ENCODE measurements at places on chromosomes 3 and 15.

GRCh38 chr3:869734-870133 is 223.1 kb upstream of the CNTN6 start:
- no peak for DNase-seq

DNA sequence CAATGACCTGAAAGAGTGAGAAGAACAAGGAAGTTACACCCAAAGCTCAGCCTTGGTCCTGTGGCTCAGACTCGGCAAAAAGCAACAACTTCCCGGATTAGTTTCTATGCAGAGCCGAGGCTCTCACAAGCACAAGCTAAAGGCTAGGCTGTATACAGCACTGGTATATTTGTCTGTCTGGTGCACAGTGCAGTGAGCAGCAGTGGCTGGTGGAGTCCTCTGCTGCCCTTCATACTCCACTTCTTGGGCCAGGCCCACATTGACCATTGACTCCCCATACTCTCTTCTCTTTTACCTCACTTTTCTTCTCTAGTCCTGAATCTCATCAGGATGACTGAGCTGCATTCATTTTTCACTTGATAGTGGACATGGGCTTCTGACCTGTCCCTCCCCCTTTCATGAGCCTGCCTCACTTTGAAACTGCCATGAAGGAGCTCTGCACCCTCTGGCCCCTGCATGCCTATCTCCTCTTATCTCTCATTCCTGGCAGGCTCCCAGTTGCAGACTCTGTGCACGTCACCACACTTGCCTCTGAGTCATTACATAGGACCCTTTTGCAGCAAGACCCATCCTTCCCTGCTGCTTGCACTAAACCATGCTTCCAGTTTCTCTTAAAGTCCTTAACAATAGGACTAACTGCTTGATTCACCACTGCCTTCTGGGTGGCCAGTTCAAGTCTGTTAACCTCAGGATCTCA is 379.3 kb downstream of the NTRK3 start:
- DNase-seq, result no peak

DNA sequence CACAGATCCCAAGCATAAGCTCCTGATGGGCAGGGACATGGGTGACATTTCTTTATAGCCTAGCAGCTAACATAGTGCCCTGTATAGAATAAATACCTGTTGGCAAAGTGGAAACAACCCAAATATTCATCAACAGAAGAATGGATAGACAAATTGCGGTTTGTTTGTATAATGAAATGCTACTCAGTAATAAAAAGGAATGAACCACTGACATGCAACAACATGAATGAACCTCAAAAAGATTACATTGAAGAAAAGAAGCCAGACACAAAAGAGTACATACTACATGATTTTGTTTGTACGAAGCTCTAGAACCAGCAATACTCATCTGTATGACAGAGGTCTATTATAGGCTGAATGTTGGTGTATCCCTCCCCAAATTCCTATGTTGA is 33.6 kb upstream of the GALNT15 start:
- DNase-seq, result no peak

- no peak for DNase-seq
Measured at GRCh38 chr15:92100301-92100700, 246.8 kb downstream of the SLCO3A1 start.

GRCh38 chr3:185988080-185988815 is 50.4 kb upstream of the TRA2B start:
- DNase-seq, result no peak

DNA sequence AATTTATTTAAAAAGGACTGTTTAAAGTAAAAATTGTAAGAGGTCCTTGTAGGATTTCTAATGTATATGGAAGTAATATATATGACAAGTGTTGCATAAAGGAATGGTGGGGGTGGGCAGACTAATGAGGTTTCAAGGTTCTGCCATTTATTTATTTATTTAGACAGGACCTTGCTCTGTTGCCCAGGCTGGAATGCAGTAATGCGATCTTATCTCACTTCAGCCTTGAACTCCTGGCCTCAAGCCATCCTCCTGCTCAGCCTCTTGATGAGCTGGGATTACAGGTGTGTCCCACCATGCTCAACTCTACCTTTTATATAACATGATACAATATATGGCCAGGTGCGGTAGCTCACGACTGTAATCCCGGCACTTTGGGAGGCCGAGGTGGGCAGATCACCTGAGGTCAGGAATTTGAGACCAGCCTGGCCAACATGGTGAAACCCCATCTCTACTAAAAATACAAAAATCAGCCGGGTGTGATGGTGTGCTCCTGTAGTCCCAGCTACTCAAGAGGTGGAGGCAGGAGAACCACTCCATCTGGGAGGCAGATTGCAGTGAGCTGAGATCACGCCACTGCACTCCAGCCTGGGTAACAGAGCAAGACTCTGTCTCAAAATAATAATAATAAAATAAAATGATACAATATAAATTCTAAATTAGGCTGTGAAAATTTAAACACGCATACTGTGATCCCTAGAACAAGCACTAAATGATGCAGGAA is 33.8 kb upstream of the IGF2BP2 start:
- no peak for DNase-seq

DNA sequence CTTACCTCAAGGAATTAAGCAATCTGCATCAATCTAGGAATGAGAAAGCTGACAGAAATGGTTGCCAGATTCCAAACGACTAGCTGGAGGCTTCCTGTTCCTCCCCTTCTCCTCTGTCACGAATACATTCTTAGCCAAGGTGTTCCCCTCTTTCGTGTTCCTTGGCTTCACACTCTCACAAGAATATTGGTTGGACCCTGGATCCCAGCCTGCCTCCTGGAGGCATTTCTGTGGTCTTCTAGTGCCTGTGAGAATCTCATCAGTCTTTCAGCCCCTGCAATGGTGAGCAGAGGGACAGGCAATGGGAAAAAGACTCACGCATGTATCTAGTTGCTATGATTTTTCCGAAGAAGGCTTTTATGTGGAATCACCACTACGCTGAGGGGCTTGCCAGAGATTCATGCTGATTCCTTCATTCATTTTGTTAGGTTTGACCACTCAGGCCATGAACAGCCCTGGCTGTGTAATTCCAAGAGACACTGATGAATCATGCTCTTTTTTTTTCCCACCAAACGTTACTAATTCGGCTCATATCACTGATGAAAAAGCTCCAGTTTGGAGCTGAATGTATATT is 1.6 kb upstream of the P3H2 start:
- DNase-seq, result no peak

- DNase-seq, result no peak
Measured at GRCh38 chr3:128568602-128569490, 75.8 kb upstream of the GATA2 start.

GRCh38 chr3:123618076-123618708 is 33.3 kb upstream of the HACD2 start:
- DNase-seq, result no peak

GRCh38 chr3:133461291-133461690 is 61.4 kb downstream of the BFSP2 start:
- DNase-seq, result no peak

DNA sequence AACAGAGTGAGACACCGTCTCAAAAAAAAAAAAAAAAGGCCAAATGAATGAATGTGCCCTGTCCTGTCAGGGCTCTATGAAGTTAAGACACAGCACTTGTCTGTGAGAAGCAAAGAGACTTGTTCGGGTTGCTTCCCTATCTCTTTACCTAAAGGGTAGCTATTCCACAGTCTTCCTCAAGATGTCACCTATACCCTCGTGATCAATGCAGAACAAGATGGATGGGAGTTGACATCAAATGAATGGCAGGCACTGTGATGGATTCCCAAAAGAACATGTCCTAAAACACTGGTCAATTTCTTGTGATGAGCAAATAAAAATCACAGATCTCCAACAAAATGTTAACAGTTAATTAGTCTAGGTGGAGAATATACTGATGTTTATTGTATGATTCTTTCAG is 9.5 kb downstream of the TADA3 start:
- no peak for DNase-seq

DNA sequence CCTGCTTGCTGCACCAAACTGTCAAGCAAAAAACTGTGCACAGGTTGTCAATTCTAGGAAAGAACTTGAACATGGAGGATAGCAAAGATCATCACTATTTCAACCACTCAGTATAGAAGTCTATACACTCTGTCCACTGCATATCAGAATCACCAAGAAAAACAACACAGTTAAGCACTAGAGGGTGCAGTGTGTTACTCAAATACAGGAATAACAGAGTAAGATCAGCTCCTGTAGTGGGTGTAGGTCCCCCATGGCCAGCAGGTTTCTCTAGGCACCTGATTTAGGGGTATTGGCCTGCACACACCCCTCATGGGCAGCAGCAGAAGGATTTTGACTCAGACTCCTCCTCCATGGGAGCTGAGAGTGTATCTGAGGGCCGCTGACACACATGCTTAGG is 464.1 kb downstream of the EPHA6 start:
- DNase-seq, result no peak

DNA sequence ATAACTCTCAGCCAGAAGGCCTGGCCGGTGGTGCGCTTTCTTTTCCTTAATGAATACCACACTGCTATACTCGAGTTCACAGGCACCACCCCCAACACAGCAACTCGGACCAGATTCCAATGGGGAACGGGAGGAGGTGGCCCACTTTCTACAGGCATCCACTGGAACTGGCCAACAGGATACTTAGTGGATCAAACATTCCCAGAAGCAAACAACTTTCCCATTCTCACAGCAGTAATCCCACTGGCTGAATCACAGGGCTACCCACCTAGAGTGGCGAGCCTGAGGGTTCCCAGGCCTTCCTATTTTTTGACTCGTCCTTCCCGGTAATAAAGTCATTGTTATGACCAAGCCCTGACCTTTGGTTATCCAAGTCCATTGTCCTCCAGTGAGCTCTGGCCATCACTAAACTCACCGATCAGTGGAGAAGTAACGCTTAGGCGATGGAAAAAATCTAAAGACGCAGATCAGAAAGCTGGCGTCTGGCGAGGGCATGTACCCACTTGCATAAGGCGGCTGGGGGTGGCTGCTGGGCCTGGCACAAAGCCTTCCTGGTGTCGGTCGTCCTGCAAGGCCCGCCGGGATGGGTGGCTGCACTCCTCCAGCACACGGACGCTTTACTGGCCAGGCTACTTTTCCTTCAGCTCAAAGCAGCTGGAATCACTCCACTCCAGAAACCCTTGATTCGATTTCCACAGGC is 1.2 kb downstream of the EOGT start:
- DNase-seq, result no peak

- no peak for DNase-seq
Measured at GRCh38 chr3:120894316-120895057, 13.5 kb upstream of the STXBP5L start.

All from stimulated activated naive CD4-positive, alpha-beta T cell treated with Interleukin-2 at 50 U/mL for 16 hours (primary cell).